ENCODE measurements at places on chromosomes 4 and X.
A peak's percentile ranks its signal among the peaks of the same experiment; 100 is the strongest.

DNA sequence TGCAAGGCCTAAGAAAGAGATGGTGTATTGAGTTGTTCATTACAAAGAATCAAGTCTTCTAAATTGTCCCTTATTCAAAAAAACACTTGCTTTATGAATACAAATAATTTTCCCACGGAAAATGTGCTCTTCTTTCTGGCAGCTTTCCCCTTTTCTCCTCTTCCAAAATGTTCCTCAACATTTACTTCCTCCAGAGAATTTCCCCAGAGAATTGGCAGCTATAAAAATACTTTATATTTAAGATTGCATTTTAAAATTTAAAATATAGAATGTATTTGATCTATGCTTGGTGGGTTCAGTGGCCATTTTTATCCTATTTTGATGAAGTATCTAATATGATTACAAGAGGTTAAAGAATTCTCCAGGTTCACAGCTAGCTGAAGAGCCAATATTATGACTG lies 521.0 kb downstream of the IQCM start:
- DNase-seq: no peak

GRCh38 chr4:104064646-104065577 lies 345.1 kb upstream of the TACR3 start:
- peak; percentile 25 for DNase-seq

- DNase-seq: no peak
Observed at GRCh38 chr4:8044244-8044643, 104.6 kb upstream of the AFAP1 start.

DNA sequence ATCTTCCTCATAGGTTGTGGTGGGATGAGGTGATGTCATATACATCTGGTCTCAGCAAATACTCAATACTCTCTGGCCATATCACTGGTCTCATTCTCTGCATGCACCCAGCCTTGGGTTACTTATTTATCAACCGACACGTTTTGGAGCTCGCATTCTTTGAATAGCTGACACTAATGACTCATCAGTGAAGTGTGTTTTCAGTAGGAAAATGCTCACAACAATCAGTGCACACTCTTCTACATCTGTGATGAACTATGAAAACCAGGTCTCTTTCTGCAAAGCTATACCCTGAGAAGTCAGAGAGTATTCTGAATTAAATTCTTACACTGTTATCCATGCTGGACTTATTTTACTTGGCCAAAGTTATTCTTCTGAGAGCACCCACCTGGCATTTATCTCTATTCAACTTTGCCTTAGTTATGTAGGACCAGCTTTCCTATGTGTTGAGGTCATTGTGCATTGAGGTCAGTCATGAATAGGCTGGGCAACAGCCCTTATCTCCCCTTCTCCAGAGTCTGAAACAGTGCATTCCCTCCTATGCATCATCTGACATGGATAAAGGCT lies 58.7 kb upstream of the DHX15 start:
- DNase-seq: no peak

- DNase-seq: no peak
Observed at GRCh38 chrX:154371789-154372300, 2.6 kb downstream of the FLNA start.

GRCh38 chr4:3269991-3270611 lies 21.1 kb downstream of the MSANTD1 start:
- DNase-seq: no peak

DNA sequence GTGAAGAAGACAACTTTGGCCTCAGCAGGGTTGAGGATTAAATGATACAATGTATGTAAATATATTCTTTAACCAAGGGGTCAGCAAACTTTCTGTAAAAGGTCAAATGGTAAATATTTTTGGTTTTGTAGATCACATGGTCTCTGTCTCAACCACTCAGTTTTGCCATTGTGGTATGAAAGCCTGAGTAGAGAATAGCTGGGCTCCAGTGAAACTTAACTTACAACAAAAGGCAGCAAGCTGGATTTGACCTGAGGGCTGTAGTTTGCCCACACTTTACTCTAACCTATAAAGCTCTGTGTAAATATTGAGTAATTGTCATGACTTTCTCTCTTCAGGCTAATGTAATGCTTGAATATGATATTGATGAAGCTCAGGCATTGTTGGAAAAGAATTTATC lies 19.6 kb downstream of the VBP1 start:
- DNase-seq: no peak

DNA sequence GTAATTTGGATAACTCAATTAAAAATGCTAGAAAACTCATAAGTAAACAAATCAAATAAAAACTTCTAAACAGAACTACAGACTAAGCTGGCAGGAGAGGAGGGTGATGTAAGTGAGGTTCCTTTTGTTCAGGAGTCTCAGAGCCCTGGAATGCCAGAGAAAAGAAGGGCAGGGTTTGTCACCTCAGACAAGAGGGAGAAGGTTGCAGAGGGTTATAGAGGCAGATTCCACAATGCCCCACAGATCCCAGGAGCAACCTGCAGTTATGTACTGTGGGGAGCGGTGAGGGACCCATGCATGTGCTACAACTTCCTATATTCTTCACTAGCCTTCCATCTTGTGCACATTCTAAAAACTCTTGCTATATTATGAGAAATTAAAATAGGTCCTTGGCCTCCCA lies 129.7 kb downstream of the CFAP299 start:
- no peak for DNase-seq

GRCh38 chrX:47637546-47638195 lies 7.9 kb upstream of the CFP start:
- DNase-seq: no peak

- no peak for DNase-seq
Observed at GRCh38 chr4:16590797-16591196, 307.6 kb downstream of the LDB2 start.

GRCh38 chrX:9320940-9321339 lies 143.9 kb upstream of the TBL1X start:
- no peak for DNase-seq

DNA sequence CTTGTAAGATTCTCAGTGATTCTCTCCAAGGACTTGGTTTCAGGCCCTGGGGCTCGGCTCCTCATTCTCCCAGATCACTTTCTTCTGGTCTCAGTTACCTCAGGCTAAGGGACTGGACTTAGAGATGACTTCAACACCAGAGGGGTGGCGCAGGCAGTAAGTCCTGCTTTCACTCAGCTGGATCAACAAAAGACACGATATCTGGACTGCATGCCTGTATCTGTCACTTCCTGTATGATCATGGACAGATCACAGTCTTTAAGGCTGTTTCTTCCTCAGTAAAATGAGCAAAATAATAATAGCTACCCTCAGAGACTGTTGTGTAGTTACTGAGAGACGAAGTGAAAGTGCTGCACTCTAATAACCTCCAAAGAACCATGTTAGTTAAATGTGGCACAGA lies 19.5 kb upstream of the CXCR3 start:
- no peak for DNase-seq
